Lung (tissue), 17 donors: ENCODE measurements at places on chromosomes 6 and 20. TPM values are rescaled to one million over a fixed set of nuclear protein-coding genes. Genes with fewer than 3 reads are reported as not detected.

The PRDM1 gene
- polyA plus RNA-seq, result 8.1 TPM

- no peak for DNase-seq
These were observed 36.3 kb upstream of the TFAP2C start for GRCh38 chr20:56592817-56593216.

DNA sequence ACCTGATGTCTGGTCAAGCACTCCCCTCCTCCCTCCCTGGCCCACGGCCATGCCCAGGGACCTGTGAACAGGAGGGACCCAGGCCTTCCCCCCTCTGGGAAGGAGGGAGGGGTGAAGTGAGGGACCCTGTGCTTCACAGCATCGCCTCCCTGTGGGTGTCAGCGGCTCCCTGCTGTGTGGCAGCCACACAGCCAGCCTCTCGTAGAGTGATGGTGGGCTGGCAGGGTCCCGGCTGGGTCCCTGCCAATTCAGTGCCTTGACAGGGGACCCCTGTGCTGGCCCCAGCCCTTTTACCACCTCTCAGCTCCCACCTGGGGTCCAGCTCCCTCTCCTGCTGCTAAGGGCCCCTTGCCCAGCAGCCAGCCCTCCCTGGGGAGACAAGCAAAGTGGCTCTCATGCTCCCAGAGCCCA lies 31.3 kb upstream of the GRM4 start:
- no peak for DNase-seq

The SDC4 gene
- 258 TPM for polyA plus RNA-seq

- no peak for DNase-seq
These were observed 168.9 kb downstream of the CDK19 start for GRCh38 chr6:110646419-110646698.

- DNase-seq, result no peak
These were observed 63.2 kb downstream of the PKIB start for GRCh38 chr6:122673343-122673961.

DNA sequence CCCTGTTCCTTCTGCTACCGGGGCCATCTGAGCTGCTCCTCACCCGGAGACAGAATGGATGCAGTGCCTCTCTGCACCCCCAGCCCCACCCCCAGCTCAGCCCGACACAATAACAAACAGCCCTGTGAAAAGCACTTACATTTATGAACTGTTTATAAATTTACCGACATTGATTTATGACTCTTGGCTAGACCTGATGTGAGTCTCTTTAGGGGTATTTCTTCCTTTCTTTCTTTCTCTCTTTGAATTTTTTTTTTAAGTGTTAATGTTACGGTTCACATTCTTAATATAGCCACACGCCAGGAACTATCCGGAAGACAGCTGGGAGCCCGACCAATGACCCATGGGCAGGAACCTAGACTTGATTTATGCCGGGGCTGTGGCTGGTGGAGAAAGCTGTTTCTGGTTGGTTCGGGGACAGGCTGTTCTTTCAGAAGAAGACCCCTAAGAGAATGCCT lies 266.3 kb downstream of the CDC5L start:
- DNase-seq, result peak; percentile 60

DNA sequence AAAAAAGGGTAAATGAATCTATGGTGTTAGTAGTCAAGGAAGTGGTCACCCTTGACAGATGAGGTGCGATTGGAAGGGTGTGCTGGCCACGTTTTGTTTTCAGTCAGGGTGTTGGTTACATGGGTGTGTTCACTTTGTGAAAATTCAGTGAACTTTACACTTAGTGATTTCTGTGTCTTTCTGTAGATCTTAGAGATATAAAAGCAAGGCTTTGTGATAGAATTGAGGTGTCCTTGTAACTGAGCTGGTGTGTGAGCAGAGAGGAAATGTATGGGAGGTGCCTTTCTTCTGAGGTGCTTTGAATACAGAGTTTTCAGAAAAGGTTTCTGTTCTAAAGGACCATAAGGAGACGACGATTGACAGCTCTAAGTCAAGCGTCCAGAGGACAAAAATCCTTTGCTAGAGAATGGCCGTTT lies 90.5 kb downstream of the SAMD3 start:
- no peak for DNase-seq

GRCh38 chr20:40223810-40224209 lies 465.2 kb downstream of the MAFB start:
- no peak for DNase-seq

DNA sequence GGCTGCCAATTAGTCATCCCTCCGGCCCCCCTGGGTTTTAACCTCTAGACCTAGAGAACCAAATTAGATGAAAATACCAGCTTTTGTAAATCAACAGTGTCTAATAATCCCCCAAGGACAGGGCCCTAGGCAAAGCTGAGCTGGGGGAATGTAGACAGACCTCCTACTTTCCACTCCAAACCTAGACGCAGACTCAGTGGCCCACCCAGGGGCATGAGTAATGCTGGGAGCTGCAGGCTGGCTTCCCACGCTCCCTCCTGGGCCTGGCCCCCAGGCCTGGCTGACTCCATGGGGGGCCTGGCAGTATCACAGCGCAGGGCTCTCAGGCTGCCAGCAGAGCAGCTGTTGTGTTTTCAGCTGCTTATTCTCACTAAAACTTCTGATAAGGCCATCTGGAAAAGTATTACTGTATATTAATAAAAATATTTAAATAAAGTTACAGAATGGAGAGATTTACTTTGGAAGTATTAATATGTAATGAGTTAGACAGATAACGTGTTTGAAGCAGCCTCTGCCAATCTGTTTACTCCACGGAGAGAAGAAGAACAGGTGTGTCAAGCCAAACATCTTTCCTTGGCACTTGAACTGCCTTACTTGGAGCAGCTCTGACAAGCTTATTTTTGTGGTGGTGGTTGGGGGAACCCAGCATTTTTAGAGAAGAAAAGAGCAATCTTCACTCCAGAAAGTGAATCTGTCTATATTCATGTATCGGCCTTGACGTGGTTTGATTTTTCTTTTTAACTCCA lies 144.0 kb upstream of the AGPAT4 start:
- peak; percentile 90 for DNase-seq

- DNase-seq, result no peak
These were observed 26.3 kb upstream of the EPM2A start for GRCh38 chr6:145761584-145761983.

GRCh38 chr20:4052139-4052480 lies 36.8 kb upstream of the RNF24 start:
- no peak for DNase-seq

The CLPSL2 gene
- not detected for polyA plus RNA-seq

The ADGRF5 gene
- 78.0 TPM for polyA plus RNA-seq

DNA sequence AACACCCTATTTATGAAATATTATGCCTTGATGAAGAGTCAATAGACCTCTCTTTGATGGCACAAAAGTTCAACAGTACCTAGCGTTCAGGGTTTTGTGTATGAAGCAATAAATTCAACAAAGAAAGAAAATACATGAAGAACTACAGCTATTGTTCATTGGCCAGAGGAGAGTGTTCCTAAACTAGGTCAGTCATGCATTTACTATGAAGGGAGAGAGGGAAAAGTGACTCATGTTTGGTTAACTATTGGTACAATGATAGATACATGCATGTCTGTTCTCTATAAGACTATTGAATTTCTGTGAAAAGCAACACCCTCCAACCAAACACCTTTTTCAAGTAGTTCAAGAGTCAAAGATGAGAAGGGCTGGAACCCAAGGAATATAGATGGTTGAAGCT lies 50.7 kb downstream of the CLIC5 start:
- DNase-seq, result no peak

The ABHD16B gene
- 0.89 TPM for polyA plus RNA-seq

GRCh38 chr6:722077-722524 lies 29.2 kb upstream of the EXOC2 start:
- peak; percentile 95 for DNase-seq

DNA sequence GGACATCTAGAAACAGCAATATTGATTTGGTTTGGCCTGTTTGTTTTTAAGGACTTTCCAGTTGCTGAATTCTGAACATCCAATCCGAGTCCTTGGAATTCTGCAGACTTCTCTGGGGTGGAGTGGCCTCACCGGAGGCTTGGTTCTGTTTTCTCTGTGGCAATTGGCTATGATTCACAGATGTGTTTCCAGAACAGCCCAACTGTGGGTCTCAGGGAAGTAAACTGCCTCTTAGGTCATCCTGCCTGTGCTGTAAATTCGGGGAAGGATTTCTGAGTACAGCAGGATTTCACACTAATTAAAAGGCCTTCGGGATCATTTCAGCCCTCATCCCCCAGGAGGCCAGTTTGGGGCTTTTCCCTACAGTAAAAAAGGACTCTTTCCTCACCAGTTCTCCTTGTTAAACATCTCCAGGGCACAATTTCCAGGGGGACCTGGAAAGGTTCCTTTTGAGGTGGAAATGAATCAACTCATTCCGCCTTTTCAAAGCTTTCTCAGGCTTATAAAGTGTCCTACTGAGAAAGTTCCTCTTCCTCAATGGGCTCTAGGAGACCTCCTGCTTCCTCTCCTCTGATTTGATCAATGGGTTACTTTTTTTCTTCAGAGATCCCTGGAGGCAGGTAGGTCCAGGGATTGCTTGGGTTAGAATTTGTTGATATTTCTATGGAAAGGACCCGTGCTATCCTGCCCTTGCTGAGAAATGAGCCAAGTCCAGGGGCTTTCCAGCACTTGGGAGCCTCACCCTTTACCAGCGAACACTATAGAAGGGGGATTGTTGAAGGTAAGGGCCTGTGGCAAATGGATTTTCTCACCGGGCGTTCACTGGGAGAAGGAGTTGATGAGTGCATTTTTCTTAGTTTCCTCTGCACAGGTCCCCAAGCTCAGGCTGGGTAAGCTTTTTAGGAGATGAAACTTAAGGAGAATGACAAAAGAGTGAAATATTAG lies 114.6 kb downstream of the CLIC5 start:
- peak; percentile 12 for DNase-seq

GRCh38 chr6:67331304-67331703 lies 1303.8 kb upstream of the ADGRB3 start:
- peak; percentile 62 for DNase-seq

DNA sequence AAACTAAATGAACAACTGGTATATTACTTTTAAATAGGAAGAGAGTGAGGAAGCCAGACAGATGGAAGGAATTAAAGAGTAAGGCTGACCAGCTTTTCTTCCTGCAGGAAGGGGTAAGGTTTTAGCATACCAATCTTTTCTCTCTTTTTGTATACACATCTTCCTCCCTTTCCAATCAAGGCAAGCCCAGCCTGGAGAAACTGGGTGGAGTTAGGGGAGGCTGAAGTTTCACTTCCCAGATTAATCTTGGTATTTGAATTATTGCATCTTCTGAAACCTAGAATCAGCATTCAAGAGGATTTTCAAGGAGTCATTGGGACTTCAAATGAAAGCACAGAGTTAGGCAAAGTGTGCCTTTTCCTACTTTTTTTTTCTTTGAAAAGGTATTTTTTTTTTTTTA lies 33.1 kb downstream of the TMEM14A start:
- DNase-seq, result no peak

- DNase-seq, result peak; percentile 70
These were observed 38.1 kb upstream of the HLA-E start for GRCh38 chr6:30450909-30451841.

The TMEM74B gene
- 2.3 TPM for polyA plus RNA-seq

The SLC22A3 gene
- polyA plus RNA-seq, result 35.6 TPM

DNA sequence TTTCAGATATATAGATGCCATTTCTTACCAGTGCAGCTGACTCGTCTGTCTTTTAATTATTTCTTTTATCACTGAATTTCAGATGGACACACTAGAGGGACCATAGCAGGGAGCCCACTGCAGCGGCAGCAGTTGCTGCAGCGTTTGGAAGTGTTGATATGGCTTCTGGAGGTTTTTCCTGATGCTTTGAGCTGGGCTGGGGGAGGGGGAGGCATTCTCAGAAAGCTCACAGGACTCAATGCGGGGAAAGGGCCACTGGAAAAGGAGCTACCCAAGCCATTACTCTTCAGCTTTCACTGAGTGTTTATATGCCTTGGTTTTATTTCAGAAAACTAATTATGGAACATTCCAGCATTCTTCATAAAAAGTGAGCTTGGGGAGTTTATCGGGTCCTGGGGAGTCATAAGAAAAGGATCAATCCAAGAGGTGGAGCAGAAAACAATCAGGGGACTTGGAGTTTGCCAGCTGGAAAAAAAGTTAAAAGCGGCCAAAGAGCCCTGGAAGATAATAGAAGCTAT lies 740.4 kb upstream of the FLRT3 start:
- DNase-seq, result no peak

DNA sequence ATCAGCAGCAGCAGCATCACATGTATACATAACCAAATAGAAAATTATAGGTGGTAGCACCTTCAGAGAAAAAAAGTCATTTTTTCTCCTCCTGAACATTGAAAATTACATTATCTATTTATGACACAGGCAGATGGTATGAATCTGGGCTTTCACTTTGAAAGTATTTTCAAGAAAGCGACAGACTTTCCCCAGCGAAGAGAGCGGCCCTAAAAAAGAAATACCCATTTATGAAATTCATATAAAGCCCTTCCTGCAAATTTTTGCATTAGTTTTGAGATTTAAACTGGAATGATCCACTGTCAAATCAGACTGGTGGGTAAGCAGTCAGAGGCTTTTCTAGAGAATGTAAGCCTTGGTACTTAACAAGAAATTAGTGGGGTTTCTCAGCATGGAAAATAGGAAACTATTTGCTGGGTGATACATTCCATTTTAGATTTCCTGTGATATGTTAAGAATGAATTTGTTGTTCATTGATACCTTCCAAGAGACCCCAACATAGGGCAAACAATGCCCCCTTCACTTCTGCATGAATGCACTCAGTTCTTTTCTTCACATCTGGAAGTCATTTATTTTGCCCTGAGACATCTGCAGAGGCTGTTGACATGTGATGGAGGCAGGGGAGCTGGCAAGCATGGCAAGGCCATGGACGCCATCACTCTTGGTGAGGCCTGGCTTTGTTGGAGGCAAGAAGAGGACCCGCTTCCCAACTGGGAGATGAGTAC lies 147.0 kb downstream of the LINC00237 start:
- DNase-seq, result no peak
